ENCODE measurements at places on chromosomes 3 and 15.

GRCh38 chr3:114365909-114366308, 72.1 kb downstream of the TIGIT start:
- DNase-seq: no peak

GRCh38 chr15:59371458-59372351, 966 bp downstream of the MYO1E start:
- DNase-seq: peak; percentile 81

- DNase-seq: peak; percentile 89
These were observed 23.5 kb downstream of the ZNF80 start for GRCh38 chr3:114213627-114214541.

- no peak for DNase-seq
These were observed 107.5 kb upstream of the GALNT15 start for GRCh38 chr3:16066975-16067374.

- DNase-seq: no peak
These were observed 51.6 kb downstream of the GATM start for GRCh38 chr15:45326741-45327140.

DNA sequence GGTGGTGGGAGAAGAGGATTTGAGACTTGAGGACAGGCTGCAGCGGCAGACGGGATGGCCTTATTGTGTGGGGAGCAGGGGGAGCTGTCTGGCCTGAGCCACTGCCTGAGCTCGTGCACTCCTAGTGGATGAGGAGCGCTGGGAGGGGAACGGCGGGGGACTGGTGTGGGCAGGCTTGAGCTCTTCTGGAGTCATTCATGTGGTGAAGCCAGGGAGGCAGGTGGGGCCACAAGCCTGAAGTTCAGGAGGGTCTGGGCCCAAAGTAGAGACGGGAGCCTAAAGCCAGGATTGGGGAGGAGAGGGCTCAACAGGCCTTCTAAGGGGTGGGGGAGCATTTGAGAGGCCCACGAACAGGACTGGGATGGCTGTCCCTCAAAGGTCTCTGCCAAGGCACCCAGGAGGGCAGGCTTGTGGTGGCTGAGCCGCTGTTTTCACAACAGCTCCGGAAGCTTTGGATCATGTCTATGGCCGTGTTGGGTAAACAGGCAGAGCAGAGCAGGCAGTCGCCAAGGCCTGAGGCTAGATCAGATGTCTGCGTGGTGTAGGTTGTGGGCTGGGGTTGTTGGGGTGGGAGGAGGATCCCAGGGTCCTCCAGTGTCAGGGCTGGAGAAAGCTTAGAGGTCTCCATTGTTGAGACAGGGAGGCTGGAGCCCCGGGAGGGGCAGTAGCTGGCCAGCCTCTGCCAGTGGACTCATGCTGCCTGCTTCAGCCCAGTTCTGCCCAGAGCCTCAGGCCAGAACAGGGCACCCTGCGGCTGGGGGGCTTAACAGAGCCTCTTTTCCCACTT, 8.2 kb downstream of the PRKCD start:
- no peak for DNase-seq

- no peak for DNase-seq
These were observed 415.9 kb upstream of the KCNMB2 start for GRCh38 chr3:178120367-178120766.

GRCh38 chr3:152874896-152875749, 40.2 kb downstream of the P2RY1 start:
- no peak for DNase-seq

GRCh38 chr15:54687628-54688027, 509.1 kb downstream of the RSL24D1 start:
- DNase-seq: no peak

DNA sequence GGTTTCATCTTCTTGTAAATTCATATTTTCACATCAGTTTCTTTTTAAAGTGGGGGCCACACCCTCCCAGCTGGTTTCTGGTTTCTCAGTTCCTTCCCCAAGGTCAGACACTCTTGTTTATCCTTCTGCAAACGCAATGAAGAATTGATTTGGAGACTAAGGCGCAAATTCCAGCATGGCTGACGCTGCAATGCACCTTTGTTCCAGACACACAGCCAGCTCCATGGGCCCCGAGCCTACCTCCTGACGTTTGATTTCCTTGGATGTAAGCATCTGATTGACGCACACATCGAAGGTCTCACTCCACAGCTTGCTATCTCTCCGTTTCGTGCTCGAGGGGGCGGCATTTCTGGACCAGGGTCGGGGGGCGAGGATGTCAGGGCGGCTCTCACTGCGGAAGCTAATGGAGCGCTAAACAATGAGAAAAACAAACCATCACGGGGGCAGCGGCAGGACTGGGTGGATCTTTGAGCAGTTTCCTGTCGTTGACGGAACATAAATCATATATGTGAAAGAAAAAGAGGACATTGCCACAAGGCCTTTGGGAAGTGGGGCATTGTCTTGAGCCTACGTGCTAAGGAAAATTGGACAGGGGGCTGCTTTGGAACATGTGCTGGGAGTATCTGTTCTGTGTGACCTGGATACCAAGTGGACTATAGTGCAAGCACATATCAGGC, 46.9 kb downstream of the ARHGEF3 start:
- peak; percentile 82 for DNase-seq

DNA sequence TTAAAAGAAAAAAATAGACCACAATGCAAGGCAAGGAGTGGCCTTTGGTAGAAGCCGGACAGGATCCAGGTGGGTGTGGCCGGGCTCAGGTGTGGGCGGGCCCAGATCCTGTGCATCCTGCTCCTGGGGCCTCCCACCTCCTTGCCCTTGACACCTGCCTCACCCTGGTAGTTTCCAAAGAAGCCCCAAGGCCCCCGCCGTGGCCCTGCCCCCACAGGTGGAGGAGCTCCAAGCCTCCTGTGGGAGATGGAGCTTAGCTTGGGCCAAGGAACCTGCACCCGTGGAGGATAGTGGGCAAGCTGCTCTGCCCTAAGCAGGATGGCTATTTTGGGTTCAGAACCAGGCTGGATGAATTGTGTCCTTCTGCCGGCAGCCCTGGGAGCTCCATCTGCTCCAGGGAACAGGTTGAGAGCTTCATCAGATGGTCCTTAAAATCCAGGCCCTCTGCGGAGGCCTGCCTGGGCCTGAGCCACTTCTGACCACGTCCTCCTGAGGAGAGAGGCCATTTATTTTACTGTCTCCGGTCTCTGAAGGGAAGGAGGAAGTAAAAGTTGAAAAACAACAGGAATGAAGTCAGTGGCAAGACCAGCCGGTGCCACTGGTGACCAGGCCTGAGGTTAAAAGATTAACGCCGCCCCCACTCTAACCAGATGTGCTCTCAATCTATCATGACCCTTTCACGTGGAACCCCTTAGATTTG, 53.9 kb upstream of the KLF13 start:
- DNase-seq: peak; percentile 53

DNA sequence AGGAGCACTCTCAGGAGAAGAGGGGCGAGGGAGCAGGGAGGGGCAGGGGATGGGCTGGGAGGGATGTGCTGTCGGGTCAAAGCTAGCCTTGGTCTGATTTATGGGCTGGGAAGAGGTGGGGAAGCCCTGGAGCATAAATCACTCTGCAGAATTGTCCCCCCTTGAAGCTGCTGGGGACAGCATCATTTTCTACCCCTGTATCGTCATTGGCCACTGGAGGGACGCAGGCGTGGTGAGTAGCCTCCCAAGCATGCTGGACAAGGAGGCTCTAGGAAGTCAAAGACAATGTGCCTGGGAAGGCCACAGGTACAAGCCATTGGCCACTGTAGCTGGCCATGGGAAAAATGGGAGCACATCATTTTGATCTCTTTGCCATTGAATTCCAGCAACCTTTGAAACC, 175.5 kb upstream of the CTDSPL start:
- no peak for DNase-seq

DNA sequence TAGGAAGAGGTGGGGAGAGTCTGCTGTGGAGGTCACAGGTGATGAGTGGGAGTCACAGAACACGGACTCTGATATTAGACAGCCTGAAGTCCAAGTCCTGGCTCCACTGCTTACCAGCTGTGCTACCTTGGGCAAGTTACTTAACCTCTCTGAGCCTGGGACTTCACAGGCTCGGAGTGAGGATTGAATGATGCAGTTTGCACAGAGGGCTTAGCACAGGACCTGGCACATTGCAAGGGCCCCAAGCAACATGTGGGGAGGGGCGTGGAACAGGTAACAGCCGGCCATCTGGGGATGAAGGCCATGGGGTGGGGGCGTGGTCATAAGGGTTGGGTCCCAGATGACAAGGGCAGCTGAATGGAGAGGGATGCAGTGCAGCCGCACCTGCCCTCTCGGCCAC, 4.3 kb upstream of the ITIH3 start:
- DNase-seq: no peak

DNA sequence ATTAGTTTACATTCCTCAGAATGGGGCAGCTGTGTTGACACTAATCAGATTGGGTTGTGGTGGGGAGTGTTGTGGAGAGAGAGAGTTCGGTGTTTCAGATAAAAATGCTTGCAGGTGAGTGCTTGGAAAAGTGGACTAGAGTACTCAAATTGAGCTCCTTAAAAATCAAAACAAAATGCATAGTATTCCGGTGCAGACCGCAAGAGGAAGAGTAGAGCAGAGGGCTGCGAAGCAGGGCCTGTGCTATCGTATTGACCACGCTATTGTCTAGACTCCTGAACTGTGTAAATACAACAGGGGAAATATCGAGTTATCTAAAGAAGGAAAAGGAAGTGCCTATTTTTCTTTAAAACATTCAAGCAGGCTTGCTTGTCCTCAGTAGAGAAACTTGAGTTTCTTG, 159.5 kb downstream of the TP63 start:
- no peak for DNase-seq

GRCh38 chr3:123799544-123800361, 84.4 kb downstream of the MYLK start:
- no peak for DNase-seq

DNA sequence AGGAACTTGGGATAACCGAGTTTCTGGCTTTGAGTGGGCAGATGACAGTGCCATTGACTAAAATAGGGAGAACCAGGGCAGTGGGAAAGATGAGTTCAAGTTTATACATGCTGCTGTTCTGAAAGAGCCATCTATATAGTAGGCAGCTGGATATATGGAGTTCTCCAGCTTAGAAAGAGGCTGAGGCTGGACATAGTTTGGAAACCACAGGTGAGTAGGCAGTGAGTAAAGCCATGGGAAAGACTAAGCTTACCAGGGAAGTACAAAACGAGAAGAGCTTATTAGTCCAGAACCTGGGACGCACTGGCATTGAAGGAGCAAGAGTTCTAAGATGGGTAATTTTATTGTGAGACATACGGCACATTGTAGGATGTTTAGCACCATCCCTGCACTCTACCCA, 54.2 kb downstream of the MSL2 start:
- no peak for DNase-seq

DNA sequence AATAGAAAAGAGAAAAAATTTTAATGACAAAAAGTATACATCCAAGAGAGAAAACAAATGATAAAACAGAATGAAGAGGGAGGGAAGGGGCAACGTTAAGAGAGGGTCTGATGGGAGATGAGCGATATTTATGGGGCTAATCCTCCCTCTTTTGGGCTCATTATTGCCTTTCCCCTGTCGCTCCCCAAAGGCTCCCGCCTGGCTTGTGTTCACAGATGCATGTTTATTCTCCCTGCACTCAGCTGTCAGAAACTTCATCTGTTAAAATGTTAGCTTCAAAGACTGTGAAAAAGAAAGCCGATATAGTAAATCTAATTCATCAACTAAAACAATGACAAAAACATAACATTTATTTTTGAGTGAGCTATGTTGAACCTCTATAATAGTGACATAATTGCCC, 74.3 kb downstream of the GABRB3 start:
- DNase-seq: no peak

DNA sequence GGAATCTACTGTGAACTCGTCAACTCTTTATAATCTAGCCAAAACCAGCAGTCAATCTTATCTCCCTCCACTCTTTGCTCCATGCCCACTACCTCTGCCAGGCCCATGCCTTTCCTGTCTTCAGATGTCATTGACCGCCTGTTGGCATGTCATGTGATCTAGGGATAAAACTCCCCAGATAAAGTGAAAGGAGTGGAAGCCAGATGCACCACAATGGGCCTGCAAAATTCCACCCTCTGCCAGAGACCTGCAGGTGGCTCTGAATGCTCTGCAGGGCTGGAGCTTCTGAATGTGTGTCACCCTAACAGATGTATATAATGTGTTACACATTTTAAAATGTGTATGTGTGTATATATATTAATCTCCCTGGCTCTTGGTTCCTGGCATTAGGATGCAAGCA, 2.3 kb upstream of the CCR3 start:
- no peak for DNase-seq

GRCh38 chr3:18898911-18899310, 249.4 kb upstream of the KCNH8 start:
- DNase-seq: no peak

DNA sequence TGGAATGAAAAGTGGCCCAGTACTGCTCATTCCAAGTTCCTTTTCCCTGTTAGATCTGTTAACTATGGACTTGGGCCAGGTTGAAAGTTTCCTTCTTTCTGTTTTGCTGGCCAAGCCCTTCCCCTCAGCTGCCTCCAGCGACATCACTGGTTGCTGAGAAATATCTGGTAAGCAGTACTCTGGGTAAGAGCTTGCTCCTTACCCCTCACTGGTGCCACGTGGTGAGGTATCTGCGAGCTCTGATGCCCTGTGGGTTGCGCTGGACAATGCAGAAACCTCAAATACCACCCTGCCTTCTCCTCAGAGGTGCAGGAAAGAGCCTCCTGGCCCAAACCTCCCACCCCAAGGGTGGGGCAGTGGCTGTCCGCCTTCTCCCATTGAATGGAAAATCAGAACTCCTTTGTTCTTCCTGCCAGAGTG, 42.9 kb upstream of the APH1B start:
- DNase-seq: no peak

DNA sequence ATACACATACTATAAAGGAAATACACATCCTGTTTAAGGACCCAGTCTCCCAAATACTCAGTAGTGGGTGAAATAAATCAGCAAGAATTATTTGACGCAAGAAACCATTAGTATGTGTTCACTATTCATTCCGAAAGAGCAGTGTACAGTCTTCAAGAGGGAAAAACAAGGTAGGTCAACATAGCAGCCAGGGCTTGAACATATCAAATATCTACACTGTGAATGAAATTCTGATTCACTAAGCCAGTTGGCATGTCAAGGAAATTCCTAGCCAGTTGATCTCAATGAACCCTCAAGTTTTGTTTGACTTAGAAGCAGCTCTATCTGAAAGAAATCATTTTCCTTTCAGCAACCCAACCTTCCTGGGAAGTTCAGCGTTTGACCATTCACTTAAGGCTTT, 99.0 kb downstream of the CNTN3 start:
- DNase-seq: no peak

- no peak for DNase-seq
These were observed 349.8 kb upstream of the TPRG1 start for GRCh38 chr3:188822004-188822403.

GRCh38 chr3:31218082-31218481, 314.6 kb upstream of the STT3B start:
- DNase-seq: no peak

DNA sequence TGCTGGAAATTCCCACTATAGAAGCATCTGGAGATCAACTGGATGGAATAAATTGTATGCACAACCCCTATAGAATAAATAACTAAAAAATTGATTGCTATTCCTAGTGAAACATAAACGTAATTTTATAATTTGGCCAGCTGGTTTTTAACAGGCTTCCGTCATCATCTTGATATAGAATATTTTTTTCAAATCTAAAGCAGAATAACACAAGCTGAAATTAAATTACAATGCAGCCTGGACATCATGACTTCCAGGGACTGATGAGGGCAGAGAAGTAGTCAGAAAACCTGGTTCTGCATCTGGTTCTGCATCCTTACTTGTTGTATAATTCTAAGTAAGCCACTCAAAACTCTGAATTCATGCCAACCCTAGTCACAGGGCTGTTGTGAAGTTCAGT, 146.1 kb downstream of the MEX3B start:
- no peak for DNase-seq
